ENCODE measurements at places on chromosomes 5 and 9.

GRCh38 chr9:9914174-9914573, 698.6 kb downstream of the PTPRD start:
- H3K4me1 ChIP-seq: no peaks in the 10 kb centered on the region
- H3K4me3 ChIP-seq: no peak overlapping the region
- no peak overlapping the region for H3K27ac ChIP-seq
- no peaks in the 10 kb centered on the region for H3K27me3 ChIP-seq
- H3K36me3 ChIP-seq: no peaks in the 10 kb centered on the region
- DNase-seq: no peak

DNA sequence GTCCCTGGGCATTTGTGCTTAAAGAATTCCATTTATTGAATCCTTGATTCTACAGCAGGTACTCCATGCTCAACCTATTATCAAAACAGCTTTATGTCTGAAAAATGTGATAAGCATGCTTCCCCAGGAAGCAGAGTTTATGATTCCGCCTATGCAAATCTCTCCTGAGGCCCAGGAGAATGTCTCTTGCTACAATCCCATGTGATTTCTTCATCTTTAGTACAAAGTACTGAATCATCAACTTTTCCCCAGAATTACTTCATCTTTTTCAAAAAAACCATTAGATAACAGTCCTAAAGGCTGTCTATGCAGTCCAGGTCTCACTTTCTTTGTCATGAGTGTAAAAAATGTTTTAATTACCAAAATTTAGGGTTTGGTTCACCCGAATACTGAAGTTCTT, 130.2 kb upstream of the ADAMTSL1 start:
- H3K4me3 ChIP-seq: no peak overlapping the region
- H3K27me3 ChIP-seq: no peaks in the 10 kb centered on the region
- no peaks in the 10 kb centered on the region for H3K4me1 ChIP-seq
- no peaks in the 10 kb centered on the region for H3K36me3 ChIP-seq

DNA sequence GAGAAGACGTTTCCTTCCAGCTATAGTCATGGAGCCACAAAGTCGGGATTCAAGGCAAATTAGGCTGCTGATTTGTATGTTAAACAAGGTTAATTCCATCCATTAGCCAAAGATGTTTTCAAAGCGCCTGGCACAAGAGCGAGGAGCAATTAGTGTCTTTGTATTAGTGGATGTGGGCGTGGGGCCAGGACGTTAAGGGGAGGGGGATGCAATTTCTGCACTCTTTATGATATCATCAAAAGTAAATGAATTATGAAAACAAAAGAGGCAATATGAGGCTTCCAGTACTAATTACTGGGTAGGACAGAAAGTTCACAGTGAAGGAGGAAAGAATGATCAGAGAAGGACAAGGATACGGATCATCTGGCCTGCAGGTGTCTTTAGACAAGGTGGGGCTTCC, 230.9 kb upstream of the MSX2 start:
- H3K4me3 ChIP-seq: no peak overlapping the region
- no peaks in the 10 kb centered on the region for H3K36me3 ChIP-seq
- no peak for DNase-seq
- no peaks in the 10 kb centered on the region for H3K27me3 ChIP-seq
- no peaks in the 10 kb centered on the region for H3K4me1 ChIP-seq
- H3K27ac ChIP-seq: no peak overlapping the region

- H3K36me3 ChIP-seq: no peaks in the 10 kb centered on the region
- no peak for DNase-seq
- no peak overlapping the region for H3K27ac ChIP-seq
- no peak overlapping the region for H3K4me3 ChIP-seq
- H3K27me3 ChIP-seq: peaks cover 1% of the 10 kb centered on the region
- H3K4me1 ChIP-seq: no peaks in the 10 kb centered on the region
Measured at GRCh38 chr5:107282061-107282460, 388.7 kb downstream of the EFNA5 start.

DNA sequence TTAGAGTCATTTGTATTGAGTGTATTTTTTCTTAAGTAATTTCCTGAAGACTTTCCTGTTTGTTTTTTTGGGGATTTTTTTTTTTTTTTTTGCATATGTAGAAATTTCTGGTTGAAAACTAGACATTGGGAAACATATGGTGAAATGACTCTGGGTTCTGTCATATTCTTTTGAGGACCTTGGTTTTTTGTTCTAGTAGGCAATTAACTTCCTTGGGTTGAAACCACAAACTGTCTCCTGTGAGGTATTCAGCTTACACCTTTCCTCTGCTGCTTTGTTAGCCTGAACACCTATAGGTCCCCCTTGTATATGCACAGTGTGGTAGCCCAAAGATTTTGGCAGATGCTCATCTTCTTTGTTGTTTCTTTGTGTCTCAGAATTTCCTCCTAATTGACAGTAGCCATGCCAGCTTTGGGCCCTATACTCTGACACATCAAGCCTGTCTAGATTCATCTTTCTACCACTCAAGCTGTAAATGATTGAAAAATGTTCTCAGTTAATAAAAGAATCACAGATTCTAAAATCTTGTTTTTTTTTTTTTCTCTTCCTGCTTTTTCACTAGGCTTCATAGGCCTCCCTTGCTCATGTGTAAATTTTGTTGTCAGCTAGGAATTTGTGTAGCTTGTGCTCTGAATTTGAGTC, 140.6 kb downstream of the COMMD10 start:
- no peak overlapping the region for H3K27ac ChIP-seq
- peaks cover 43% of the 10 kb centered on the region for H3K36me3 ChIP-seq
- DNase-seq: no peak
- H3K4me1 ChIP-seq: peaks cover 7% of the 10 kb centered on the region

DNA sequence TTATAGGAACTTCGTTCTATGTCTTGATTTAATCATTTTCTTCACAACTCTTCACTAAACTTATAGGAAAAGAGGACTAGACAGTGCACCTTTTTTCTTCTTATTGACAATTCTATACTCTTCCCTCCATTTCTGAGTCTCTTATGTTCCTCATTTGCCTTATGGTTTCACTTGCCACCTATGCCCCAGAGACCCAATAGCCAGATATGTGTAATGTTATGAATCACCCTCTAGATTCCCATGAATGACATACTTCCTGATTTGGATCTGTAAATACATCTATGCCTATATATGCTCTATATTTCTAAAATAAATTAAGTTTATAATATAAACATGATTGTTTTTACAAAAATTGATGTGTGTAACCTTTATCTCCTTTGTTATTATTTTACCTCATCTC, 514.1 kb upstream of the MEF2C start:
- peaks cover 15% of the 10 kb centered on the region for H3K4me1 ChIP-seq
- H3K27ac ChIP-seq: peak overlapping the region; percentile 72
- H3K4me3 ChIP-seq: peak overlapping the region; percentile 46
- no peaks in the 10 kb centered on the region for H3K27me3 ChIP-seq
- DNase-seq: no peak

DNA sequence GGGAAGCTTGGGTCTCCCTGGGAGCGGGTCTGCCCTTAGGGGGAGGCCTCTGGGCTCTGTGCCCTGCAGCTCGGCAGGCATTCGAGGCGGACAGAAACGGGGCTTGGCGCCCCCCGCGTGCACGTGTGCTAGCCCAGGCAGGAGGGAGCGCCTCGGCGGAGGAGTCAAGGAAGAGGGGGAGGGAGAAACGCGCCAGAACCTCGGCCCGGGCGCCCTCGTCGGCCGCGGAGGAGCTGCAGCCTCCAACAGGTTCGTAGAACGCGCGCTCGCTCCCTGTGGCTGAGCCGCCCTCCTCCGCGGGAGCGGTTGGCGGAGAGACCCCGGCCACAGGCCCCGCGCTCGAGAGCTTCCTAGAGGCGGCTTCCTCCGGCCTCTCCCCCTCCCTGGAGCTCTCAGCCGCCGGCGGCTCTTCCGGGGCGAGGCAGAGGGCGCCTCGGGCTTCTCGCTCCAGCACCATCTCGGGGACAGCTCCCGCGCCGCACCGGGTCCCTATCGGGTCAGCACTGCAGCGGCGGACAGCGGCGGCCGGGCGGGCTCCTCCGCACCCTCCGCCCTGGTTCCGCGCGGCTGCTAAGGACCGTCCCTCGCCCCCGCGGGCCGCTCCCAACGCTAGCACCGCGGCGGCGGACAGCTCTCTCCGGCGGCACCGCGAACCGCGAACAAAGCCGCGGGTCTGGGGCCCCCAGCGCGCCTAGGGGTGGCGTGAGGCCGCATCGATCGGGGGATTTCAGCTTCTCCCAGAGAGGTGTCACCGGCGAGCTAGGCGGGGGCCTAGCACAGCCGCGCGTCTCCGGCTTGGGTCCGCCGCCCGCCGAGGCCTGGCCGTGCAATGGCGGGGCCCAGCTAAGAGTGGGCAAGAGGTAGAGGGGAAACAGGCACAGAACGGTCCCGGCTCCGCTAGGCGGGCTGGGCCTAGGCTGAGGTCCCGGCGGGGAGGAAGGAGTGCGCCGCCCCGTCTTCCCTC, 74.6 kb upstream of the CPLX2 start:
- H3K36me3 ChIP-seq: no peaks in the 10 kb centered on the region
- peak; percentile 44 for DNase-seq
- H3K27ac ChIP-seq: no peak overlapping the region
- peaks cover 45% of the 10 kb centered on the region for H3K27me3 ChIP-seq
- H3K4me1 ChIP-seq: peaks cover 10% of the 10 kb centered on the region

DNA sequence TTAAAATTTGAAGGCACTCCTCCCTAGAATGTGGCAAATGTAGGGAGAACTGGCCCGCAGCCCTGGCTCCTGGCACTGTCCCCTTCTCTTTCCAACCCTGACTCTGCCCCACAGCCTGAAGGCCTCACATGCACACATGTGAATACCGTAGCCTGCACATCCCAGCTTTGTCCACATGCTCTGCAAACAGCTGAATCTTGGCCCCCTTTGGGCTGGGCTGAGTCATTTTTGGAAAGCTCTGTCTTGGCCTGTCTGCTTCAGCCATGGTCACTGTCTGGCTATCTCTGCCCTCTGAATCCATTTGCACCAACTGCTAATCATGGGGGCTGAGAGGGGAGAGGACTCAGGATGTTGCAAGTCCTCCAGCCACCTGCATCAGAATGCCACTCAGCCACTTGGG, 22.1 kb upstream of the GALNT10 start:
- peaks cover 17% of the 10 kb centered on the region for H3K27me3 ChIP-seq
- H3K27ac ChIP-seq: no peak overlapping the region
- DNase-seq: no peak
- H3K4me3 ChIP-seq: no peak overlapping the region

Measured in memory B cell (primary cell).